ENCODE measurements at places on chromosomes 2 and 18.

- DNase-seq = no peak
Observed at GRCh38 chr2:217790195-217790594, 212.6 kb downstream of the TNS1 start.

DNA sequence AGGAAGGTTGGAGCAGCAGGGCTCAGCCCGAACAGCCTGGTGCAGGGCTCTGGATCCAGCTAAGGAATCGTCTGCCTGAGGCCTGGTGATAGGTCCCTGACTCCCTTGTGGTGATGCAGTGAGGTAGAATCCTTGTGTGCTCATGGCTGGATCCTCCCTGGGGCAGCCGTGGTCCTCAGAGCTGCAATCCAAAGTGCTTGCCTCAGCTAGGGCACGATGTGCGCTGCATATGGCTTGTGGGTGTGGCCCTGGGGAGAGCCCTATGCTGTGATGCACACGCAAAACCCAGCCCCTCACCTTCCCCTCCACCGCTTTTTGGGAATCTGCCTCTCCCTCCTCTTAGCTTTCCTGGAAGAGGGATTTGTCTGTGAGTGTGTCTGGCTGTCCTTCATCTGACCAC lies 142.2 kb downstream of the DYSF start:
- no peak for DNase-seq

DNA sequence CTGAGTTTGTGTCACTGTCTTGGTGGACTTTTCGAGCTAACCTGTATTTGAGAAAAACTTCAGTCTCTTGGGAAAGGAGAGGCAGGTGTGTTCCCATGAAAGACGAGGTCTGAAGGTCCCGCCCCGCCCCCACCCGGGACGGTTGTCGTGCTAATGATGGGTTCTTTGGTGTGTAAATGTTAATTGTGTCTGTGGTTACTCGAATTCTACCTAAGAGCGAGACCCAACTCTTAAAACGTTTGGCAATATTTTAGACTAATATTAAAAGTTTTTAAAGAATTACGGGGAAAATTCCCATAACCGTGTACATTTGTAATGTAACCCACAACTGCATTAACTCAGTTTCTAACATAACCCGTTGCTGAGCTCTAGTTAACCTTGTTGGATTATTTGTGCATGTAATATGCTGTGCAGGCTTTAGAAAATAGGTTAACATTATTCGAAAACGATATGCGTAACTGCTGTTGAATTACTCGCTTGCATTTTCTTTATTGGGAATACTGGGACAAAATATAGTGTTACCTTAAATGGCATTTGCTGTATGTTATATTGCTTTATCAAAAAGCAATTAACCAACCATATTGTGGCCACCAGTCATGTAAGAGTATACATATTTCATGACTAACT lies 833 bp downstream of the EPB41L5 start:
- DNase-seq = no peak

GRCh38 chr2:132550946-132551345 lies 119.1 kb downstream of the LYPD1 start:
- DNase-seq = no peak

GRCh38 chr2:214215107-214215506 lies 195.7 kb upstream of the VWC2L start:
- no peak for DNase-seq

DNA sequence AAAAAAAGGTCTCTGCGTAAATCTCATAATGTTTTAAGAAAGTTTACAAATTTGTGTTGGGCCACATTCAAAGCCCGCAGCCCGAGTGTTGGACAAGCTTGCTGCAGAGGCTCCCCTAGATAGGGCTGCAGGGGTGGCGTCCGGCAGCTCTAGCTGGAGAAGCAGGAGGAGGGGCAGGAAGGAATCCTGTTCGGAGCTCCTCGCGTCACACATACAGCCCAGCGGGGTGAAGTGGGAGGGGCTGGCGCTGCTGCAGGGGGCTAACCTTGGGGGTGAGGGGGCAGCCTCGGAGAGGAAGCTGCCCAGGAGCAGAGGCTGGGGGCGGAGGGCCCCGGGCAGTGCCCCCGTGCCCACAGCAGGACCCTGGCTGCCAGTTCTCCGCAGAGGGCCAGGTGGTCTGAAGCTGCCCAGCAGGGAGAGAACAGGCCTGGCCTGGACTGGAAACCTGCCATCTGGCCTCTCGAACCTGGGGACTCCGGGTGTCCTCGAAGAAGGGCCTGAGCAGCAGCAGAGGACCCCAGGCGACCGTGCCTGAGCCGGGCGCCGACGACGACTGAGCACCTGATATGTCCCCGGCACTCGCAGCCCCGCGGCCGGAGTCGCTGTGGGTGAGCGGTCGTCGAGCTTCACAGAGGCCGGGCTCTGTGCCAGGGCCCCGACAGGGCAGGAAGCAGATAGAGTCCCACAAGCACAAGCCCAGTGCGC lies 2.6 kb upstream of the GPR35 start:
- DNase-seq = no peak

GRCh38 chr2:43073401-43073825 lies 153.0 kb downstream of the ZFP36L2 start:
- no peak for DNase-seq

DNA sequence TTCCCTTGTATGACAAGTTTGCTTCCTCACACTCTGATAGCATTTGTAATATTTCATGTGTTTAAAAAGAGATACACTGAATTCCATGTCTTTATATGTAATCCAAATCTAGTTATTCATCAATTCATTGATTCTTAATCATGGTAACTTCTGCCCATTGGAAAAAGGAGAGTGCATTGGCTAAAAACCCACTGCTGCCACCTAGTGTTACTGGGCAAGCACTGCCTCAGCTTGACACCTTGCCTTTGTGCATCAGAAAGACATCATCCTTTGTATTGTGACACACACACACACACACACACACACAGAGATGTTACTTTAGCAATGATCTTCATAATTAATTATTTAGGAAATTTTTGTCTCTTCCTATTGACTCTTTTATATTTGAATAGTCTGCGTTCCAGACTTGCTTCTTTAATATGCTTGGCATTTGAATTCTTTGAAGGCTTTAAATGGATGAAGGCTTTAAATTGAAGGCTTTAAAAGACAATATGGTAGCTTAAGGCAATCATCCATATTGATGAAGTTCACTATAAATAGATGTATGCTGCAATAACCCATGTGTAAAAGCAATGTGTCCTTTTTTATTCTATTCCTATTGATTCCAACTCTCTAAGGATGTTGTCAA lies 414.2 kb upstream of the CHST9 start:
- peak; percentile 65 for DNase-seq

GRCh38 chr2:200471324-200471848 lies 38.5 kb downstream of the KCTD18 start:
- DNase-seq = peak; percentile 44

GRCh38 chr2:7895289-7895688 lies 786.6 kb upstream of the ID2 start:
- DNase-seq = no peak

DNA sequence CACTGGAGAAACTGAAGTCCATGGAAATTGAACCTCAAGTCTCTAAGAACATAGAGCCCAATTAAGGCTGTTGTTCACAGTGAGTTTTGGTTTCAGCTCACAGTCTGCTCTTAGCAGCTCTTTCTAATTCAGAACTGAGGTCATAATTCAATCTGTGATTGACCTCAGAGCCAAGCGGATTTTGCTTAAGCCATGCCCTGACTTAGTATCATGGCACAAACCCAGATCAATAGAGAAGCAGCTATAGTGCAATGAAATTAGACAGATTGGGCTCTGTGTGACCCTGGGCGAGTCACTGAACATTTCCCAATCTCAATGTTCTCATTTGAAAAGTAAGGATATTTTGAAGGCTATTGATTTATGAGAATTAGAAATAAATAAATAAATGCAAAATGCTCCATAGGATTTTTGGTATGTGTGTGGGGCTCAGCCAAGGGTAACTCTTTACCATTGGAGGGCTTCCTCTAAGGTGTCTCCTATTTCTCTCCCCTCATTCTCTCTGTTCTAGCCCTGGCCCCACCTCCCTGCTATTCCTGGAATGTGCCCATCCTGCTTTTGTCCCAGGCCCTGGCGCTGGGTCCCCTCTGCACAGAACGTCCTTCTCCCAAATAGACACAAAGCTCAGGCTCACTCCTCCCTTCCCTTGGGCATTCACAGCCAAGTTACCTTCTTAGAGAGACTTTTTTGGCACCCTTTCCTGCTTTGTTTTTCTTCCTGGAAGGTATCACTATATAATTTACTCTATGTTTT lies 239.6 kb downstream of the LPIN1 start:
- no peak for DNase-seq

GRCh38 chr2:236250909-236251579 lies 13.2 kb downstream of the ASB18 start:
- no peak for DNase-seq
